ENCODE measurements at places on chromosomes 6 and 20. TPM values are rescaled to one million over a fixed set of nuclear protein-coding genes. Genes with fewer than 3 reads are reported as not detected.

GRCh38 chr6:39929733-39930461 is 4.4 kb downstream of the MOCS1 start:
- no peak for DNase-seq

EFCAB8 gene
- polyA plus RNA-seq: 0.21 TPM

DNA sequence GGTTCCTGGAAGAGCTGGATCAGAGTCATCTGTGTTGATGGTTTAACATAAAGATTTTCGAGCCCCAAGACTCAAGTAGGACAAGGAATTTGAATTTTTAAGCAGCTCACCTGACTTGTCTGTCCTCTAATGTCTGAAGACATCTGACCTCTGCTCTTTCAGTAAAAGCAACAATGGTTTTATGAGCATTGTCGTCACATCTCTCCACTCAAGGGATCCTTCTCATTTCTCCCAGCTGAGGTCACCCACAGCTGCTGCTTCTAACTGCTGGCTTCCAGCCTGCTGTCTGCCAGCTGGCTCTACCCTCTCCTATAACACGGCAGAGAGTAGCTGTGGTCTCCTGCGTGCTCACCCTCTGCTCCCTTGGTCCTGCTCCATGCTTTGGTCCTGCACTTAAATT is 24.7 kb upstream of the HDAC2 start:
- DNase-seq: peak; percentile 37

GRCh38 chr6:109345986-109346385 is 36.3 kb downstream of the CD164 start:
- DNase-seq: no peak

- DNase-seq: peak; percentile 44
Measured at GRCh38 chr6:122995921-122996793, at the start of gene CLVS2. Gene CLVS2, plus strand, starts transcription at chr6:122996235. Its CDS starts 1,543 bp downstream, at chr6:122997778.

GRCh38 chr20:57434390-57434700 is 43.1 kb downstream of the RBM38 start:
- DNase-seq: no peak

TGM3 gene
- polyA plus RNA-seq: 0.57 TPM

- no peak for DNase-seq
Measured at GRCh38 chr6:15452182-15452941, 206.5 kb downstream of the JARID2 start.

GRCh38 chr20:34820805-34821578 is 4.5 kb downstream of the NCOA6 start:
- DNase-seq: no peak

- no peak for DNase-seq
Measured at GRCh38 chr6:28771401-28772267, 152.2 kb downstream of the TRIM27 start.

- no peak for DNase-seq
Measured at GRCh38 chr6:96862560-96862959, 25.3 kb upstream of the GPR63 start.

C20orf144 gene
- polyA plus RNA-seq: 0.43 TPM

- DNase-seq: no peak
Measured at GRCh38 chr6:138410048-138410735, 6.2 kb downstream of the HEBP2 start.

HLA-DOB gene
- polyA plus RNA-seq: 0.18 TPM

DNA sequence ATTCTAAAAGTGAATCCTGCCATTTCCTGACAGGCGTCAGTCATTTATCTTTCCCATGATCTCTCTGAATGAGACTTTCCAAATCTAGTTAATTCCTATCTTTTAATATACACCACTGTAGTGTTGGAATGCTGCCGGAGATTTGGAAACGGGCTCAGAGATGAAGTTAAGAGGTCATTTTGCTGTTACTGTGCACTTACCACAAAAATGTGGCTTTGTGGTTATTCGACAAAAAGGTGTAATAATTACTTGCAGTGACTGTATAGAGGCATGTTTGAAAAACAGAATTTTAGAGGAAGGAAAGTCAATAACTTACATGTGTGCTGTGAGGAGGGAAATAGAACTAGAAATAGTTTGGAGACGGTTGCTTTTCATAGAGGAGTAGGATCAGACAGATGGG is 460.2 kb upstream of the BTBD3 start:
- no peak for DNase-seq

- peak; percentile 82 for DNase-seq
Measured at GRCh38 chr6:148898376-148899014, 151.7 kb downstream of the UST start.

GRCh38 chr6:71651636-71652035 is 234.7 kb upstream of the RIMS1 start:
- no peak for DNase-seq

COMMD7 gene
- polyA plus RNA-seq: 67.5 TPM

- no peak for DNase-seq
Measured at GRCh38 chr20:31569163-31570020, 35.7 kb upstream of the ID1 start.

GRCh38 chr6:106858653-106859092 is 115.9 kb downstream of the CD24 start:
- DNase-seq: no peak

DNA sequence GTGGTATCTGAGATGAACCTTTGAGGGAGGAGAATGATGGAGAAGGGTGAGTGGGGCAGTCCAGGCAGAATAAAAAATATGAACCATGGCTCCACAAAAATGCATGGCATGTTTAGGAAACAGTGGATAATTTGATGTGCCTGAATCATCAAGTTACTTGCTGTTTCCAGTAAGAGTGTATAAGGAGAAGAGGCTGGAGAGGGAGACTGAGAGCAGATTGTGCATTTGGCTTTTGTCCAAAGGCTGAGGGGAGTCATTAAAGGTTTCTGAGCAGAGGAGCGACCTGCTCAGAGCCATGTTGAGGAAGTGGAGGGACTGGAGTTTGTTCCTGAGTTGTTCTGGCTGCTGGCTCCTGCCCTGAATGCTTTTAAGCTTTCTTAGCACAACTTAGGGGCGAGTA is 6.1 kb downstream of the MMP24 start:
- DNase-seq: no peak

GRCh38 chr6:71238351-71238750 is 50.3 kb upstream of the OGFRL1 start:
- DNase-seq: no peak

DNA sequence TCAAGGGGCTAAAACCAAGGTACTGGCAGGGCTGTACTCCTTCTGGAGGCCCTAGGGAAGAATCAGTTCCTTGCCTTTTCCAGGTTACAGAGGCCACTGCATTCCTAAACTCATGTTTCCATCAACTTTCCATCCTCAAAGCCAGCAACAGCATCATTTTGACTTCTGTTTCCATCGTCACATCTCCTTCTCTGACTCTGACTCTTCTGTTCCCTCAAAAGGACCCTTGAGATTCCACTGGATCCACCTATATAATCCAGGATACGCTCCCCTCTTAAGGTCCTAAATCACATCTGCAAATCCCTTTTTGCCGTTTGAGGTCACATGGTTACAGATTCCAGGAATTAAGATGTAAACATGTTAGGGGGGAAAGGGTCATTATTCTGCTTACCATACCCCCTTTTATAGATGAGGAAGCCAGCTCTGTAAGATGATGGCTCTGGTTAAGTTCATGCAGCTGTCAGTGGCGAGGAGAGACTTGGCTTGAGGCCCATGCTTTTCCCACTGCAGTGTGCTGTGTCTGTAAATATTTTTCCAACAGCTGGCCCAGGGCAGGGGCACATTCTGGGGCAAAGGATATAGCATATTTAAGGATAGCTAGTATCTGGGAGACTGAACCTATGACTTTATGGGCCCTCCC is 114.6 kb downstream of the TNFRSF21 start:
- DNase-seq: no peak

- no peak for DNase-seq
Measured at GRCh38 chr6:115838216-115838615, 222.5 kb downstream of the FRK start.

NAPB gene
- polyA plus RNA-seq: 14.3 TPM

- DNase-seq: no peak
Measured at GRCh38 chr6:166951670-166952060, 4.7 kb downstream of the RNASET2 start.

GRCh38 chr6:149037051-149037671 is 280.4 kb upstream of the TAB2 start:
- peak; percentile 73 for DNase-seq
